ENCODE measurements at places on chromosomes 7 and 10. TPM values are rescaled to one million over a fixed set of nuclear protein-coding genes. Genes with fewer than 3 reads are reported as not detected.
A peak's percentile ranks its signal among the peaks of the same experiment; 100 is the strongest.

DNA sequence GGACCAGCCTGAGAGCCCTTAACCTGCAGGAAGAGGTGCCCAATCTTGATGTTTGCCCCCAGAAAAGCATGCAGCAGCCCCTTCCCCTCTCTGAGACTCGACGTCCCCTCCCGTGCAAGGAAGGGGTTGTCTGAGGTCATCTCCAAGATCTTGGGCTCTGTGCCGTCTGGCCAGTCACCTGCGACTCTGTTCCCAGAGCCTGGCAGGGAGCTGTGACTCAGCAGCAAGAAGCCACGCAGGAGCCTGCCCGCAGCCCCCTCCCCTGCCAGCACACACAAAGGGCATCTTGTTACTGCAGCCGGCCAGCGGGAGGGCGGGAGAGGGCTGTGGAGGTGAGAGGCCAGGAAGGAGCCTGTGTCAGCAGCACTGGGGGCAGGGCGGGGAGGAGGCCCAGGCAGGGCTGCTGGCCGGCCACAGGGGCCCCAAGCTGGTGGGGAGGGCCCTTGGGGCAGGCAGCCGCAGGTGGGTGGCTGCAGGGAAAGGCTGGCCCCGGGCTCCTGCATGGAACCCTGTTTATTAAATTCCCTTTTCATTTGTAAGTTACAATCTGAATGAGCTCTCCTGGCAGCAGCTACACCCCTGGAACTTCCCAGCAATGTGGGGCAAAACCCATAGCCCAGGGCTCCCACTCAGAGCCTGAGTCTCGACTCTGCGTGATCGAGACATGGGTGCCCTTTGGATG, 103.7 kb upstream of the ZMIZ1 start:
- H3K27me3 ChIP-seq: no peaks in the 10 kb centered on the region
- peak; percentile 40 for DNase-seq
- peaks cover 46% of the 10 kb centered on the region for H3K4me1 ChIP-seq
- H3K36me3 ChIP-seq: no peaks in the 10 kb centered on the region
- H3K4me3 ChIP-seq: no peak overlapping the region

- no peak overlapping the region for H3K4me3 ChIP-seq
- peaks cover 22% of the 10 kb centered on the region for H3K36me3 ChIP-seq
- H3K27ac ChIP-seq: peak overlapping the region; percentile 91
- H3K27me3 ChIP-seq: no peaks in the 10 kb centered on the region
Measured at GRCh38 chr10:103890194-103890658, 27.8 kb downstream of the STN1 start.

- H3K27me3 ChIP-seq: peaks cover 6% of the 10 kb centered on the region
- no peak overlapping the region for H3K27ac ChIP-seq
- H3K4me3 ChIP-seq: no peak overlapping the region
- no peaks in the 10 kb centered on the region for H3K4me1 ChIP-seq
- DNase-seq: no peak
Measured at GRCh38 chr7:128265906-128266300, 24.8 kb downstream of the LEP start.

DPCD gene
- total RNA-seq: 16.8 TPM

LEP gene
- total RNA-seq: not detected

DNA sequence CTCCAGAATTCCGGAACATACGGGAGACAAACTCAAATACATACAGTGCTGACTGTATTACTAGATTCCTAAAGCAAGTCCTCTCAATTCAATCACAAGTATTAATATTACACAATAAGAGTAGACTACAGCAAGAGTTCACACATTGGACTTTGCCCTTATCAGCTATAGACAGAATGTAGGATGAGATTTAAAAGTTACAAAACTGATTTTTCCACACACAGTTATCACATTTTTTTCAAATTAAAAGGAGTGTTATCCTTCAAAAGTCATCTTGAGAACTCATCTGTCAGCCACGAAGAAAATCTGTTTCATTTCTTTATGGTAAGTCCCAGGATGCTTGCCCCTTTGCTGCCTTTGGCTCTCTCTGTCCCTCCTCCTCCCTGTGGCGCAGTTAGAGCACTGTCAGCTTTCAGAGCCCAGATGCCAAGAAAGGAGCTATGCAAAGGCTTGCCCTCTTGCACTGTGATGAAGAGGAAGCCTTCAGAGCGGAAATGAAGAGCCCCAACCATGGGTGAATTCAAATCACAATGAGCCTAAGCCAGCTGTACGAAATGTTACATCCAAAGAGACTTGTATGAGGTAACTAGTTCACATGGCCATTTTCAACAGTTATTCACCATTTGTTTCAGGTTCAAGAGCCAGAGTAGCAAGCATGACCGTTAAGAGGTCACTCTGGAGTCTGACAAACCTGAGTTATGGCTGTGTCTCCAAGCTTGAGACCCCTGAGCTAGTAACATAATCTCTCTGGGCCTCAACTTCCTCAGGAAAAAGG, 10.7 kb downstream of the NCOA4 start:
- peak overlapping the region; percentile 5 for H3K4me3 ChIP-seq
- DNase-seq: peak; percentile 59
- peak overlapping the region; percentile 91 for H3K27ac ChIP-seq
- H3K4me1 ChIP-seq: peaks cover 49% of the 10 kb centered on the region
- peaks cover 17% of the 10 kb centered on the region for H3K36me3 ChIP-seq

BTBD16 gene
- 0.20 TPM for total RNA-seq

EGR2 gene
- 9.3 TPM for total RNA-seq

DNA sequence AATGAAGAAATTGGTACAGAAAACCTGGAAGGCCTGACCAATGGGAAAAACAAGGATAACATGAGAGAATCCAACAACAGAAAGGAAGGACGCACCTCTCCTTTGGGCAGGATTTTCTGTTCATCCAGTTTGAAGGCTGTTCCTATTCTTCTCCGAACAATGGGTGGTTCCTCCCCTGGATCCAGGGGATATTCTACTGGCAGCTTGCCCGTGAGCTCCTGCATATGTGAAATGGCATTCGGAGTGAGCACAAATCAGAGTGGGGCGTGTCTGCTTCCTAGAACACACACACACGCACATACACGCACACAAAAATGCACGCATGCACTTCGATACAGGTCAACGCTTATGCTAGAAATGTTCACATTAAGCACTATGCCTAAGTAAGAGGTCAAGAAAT, 83.5 kb downstream of the PRPF18 start:
- no peak overlapping the region for H3K27ac ChIP-seq
- H3K36me3 ChIP-seq: peaks cover 53% of the 10 kb centered on the region
- no peaks in the 10 kb centered on the region for H3K27me3 ChIP-seq
- DNase-seq: no peak
- H3K4me3 ChIP-seq: no peak overlapping the region

PRPS1L1 gene
- total RNA-seq: not detected

DNA sequence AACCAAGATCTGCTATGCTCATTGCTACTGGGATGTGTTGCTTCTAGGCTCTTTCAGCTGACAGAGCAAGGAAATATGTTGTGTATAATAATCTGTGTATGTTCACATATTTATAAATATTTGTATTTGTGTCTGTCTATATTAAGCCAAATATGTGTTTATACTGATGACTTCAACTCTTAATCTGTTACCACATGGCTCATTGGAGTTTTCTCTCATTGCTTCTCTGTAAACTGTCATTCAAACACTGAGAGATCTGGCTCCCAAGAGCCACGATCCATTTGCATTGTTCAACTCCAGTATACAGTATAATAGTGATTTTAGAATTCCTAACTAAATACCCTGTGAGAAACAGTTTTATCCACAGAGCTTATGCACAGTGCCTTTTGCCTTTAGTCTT, 35.3 kb downstream of the BICC1 start:
- no peaks in the 10 kb centered on the region for H3K27me3 ChIP-seq
- H3K27ac ChIP-seq: no peak overlapping the region
- H3K4me3 ChIP-seq: no peak overlapping the region
- H3K4me1 ChIP-seq: no peaks in the 10 kb centered on the region

DNA sequence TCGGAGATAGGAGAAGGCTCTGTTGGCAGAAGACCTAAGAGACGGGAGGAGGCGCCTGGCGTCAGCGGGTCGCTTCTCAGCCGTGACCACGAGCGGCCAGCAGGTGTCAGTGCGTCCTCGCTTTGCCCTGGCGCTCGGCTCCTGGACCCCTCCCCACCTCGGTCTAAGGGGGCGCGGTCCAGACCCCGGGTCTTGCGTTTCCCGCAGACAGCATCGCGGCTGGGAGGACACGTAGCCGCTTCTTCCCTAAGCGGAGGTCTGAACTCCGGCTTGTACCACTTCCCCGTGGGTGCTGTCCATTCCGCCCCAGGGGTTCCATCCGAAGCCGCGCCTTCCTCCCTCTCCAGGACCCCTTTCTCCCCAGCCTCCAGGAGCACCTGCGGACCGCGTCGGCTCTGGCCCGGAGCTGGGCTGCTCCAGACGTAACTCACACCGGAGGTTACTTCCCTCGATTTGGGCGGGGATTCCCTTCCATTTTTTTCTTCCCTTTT, 593 bp upstream of the ADRA2A start:
- H3K4me3 ChIP-seq: peak overlapping the region; percentile 54
- H3K27ac ChIP-seq: no peak overlapping the region
- DNase-seq: peak; percentile 90
- peaks cover 20% of the 10 kb centered on the region for H3K27me3 ChIP-seq
- no peaks in the 10 kb centered on the region for H3K36me3 ChIP-seq

- no peaks in the 10 kb centered on the region for H3K27me3 ChIP-seq
- peak; percentile 8 for DNase-seq
- no peaks in the 10 kb centered on the region for H3K4me1 ChIP-seq
- H3K36me3 ChIP-seq: no peaks in the 10 kb centered on the region
- no peak overlapping the region for H3K4me3 ChIP-seq
- H3K27ac ChIP-seq: no peak overlapping the region
Measured at GRCh38 chr10:132877473-132877872, 64.9 kb downstream of the CFAP46 start.

GRCh38 chr10:104267721-104268404, 1.1 kb upstream of the GSTO2 start:
- H3K4me1 ChIP-seq: peaks cover 16% of the 10 kb centered on the region
- H3K4me3 ChIP-seq: peak overlapping the region; percentile 77
- H3K36me3 ChIP-seq: peaks cover 27% of the 10 kb centered on the region
- DNase-seq: peak; percentile 62
- H3K27ac ChIP-seq: peak overlapping the region; percentile 90
- H3K27me3 ChIP-seq: no peaks in the 10 kb centered on the region

SORCS3 gene
- total RNA-seq: not detected

EIF5AL1 gene
- 0.37 TPM for total RNA-seq

GRCh38 chr10:62594093-62594520, 210.4 kb upstream of the ADO start:
- no peaks in the 10 kb centered on the region for H3K27me3 ChIP-seq
- H3K4me1 ChIP-seq: no peaks in the 10 kb centered on the region
- DNase-seq: no peak
- no peak overlapping the region for H3K4me3 ChIP-seq
- no peaks in the 10 kb centered on the region for H3K36me3 ChIP-seq

GRCh38 chr10:11528286-11528685, 83.2 kb downstream of the USP6NL start:
- peaks cover 15% of the 10 kb centered on the region for H3K4me1 ChIP-seq
- H3K27ac ChIP-seq: no peak overlapping the region
- no peaks in the 10 kb centered on the region for H3K36me3 ChIP-seq
- H3K27me3 ChIP-seq: no peaks in the 10 kb centered on the region
- no peak overlapping the region for H3K4me3 ChIP-seq

- DNase-seq: no peak
- H3K27me3 ChIP-seq: no peaks in the 10 kb centered on the region
- H3K4me3 ChIP-seq: no peak overlapping the region
- no peak overlapping the region for H3K27ac ChIP-seq
Measured at GRCh38 chr7:8481752-8482446, 48.5 kb downstream of the NXPH1 start.

GRCh38 chr10:104359811-104360210, 6.2 kb downstream of the CFAP58 start:
- no peaks in the 10 kb centered on the region for H3K27me3 ChIP-seq
- no peak overlapping the region for H3K27ac ChIP-seq
- H3K4me3 ChIP-seq: no peak overlapping the region
- no peaks in the 10 kb centered on the region for H3K36me3 ChIP-seq
- no peaks in the 10 kb centered on the region for H3K4me1 ChIP-seq

COG5 gene
- 64.7 TPM for total RNA-seq

TCERG1L gene
- not detected for total RNA-seq

PPP1R9A gene
- total RNA-seq: 30.3 TPM

GRCh38 chr10:87634311-87634710, 25.4 kb upstream of the PAPSS2 start:
- no peak overlapping the region for H3K27ac ChIP-seq
- no peak for DNase-seq
- no peaks in the 10 kb centered on the region for H3K36me3 ChIP-seq
- H3K27me3 ChIP-seq: no peaks in the 10 kb centered on the region

- no peaks in the 10 kb centered on the region for H3K27me3 ChIP-seq
- DNase-seq: no peak
- no peaks in the 10 kb centered on the region for H3K36me3 ChIP-seq
- H3K4me1 ChIP-seq: peaks cover 35% of the 10 kb centered on the region
- no peak overlapping the region for H3K27ac ChIP-seq
Measured at GRCh38 chr10:69411476-69411875, 5.2 kb downstream of the TACR2 start.

- no peak for DNase-seq
- H3K4me1 ChIP-seq: peaks cover 4% of the 10 kb centered on the region
- H3K4me3 ChIP-seq: no peak overlapping the region
- no peaks in the 10 kb centered on the region for H3K27me3 ChIP-seq
Measured at GRCh38 chr10:63391812-63392211, 74.0 kb downstream of the JMJD1C start.

EZH2 gene
- 2.2 TPM for total RNA-seq

DNA sequence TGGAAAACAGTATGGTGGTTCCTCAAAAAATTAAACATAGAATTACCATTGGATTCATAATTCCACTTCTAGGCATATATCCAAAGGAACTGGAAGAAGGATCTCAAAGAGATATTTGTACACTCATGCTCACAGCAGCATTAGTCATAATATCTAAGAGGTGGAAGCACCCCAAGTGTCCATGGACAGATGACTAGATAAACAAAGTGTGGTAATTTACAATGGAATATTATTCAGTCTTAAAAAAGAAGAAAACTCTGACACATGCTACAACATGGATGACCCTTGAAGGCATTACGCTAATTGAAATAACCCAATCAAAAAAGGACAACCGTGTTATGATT, 594.2 kb downstream of the KCNMA1 start:
- no peaks in the 10 kb centered on the region for H3K27me3 ChIP-seq
- peaks cover 8% of the 10 kb centered on the region for H3K4me1 ChIP-seq
- H3K4me3 ChIP-seq: no peak overlapping the region
- H3K27ac ChIP-seq: no peak overlapping the region
- no peak for DNase-seq
- no peaks in the 10 kb centered on the region for H3K36me3 ChIP-seq

GRCh38 chr10:122494833-122495232, 33.5 kb downstream of the HTRA1 start:
- H3K27ac ChIP-seq: no peak overlapping the region
- no peak for DNase-seq
- H3K4me1 ChIP-seq: peaks cover 26% of the 10 kb centered on the region
- H3K4me3 ChIP-seq: no peak overlapping the region
- no peaks in the 10 kb centered on the region for H3K27me3 ChIP-seq

DNA sequence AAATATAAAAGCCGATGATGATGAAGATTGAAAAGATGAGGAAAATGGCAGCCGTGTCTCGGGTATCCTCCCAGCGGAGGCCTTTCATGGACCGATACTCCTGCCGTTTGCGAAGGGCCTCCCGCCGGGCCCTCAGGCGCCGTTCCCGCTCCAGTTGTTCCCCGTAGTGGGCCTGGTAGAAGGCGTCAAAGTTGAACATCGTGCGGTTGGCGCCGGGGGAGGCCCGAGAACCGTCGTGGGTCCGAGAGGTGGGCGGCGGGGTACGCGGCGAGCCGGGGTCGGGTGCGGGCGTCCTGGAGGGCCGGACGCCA, 553 bp downstream of the DNAJC30 start:
- H3K27me3 ChIP-seq: no peaks in the 10 kb centered on the region
- DNase-seq: no peak
- H3K4me1 ChIP-seq: peaks cover 43% of the 10 kb centered on the region
- peak overlapping the region; percentile 87 for H3K4me3 ChIP-seq
